ENCODE measurements at places on chromosomes 7 and 10. TPM values are rescaled to one million over a fixed set of nuclear protein-coding genes. Genes with fewer than 3 reads are reported as not detected.

The ACTR3C gene
- 30.2 TPM for total RNA-seq

The WDR86 gene
- 57.0 TPM for total RNA-seq

The UCMA gene
- not detected for total RNA-seq

The TLX1 gene
- total RNA-seq, result not detected

The ITIH5 gene
- total RNA-seq, result 18.7 TPM

The GPR26 gene
- not detected for total RNA-seq

The CD36 gene
- total RNA-seq, result 2,026 TPM

The CFAP70 gene
- 9.2 TPM for total RNA-seq

The KLF14 gene
- total RNA-seq, result 0.15 TPM

The SPDYE1 gene
- not detected for total RNA-seq

The MMD2 gene
- not detected for total RNA-seq

The GATA3 gene
- total RNA-seq, result 36.4 TPM

The LHFPL3 gene
- not detected for total RNA-seq

The PRF1 gene
- 4.3 TPM for total RNA-seq

The SEMA3E gene
- 4.3 TPM for total RNA-seq

The GPR37 gene
- 0.32 TPM for total RNA-seq

The FAM25G gene
- not detected for total RNA-seq

The LIPJ gene
- total RNA-seq, result 0.32 TPM

The AS3MT gene
- 3.7 TPM for total RNA-seq

The CFTR gene
- total RNA-seq, result 1.3 TPM

The SYT15B gene
- total RNA-seq, result 0.73 TPM

The MMP21 gene
- not detected for total RNA-seq

The PRR15 gene
- total RNA-seq, result 11.8 TPM

The ITPRID1 gene
- total RNA-seq, result 2.6 TPM

The EBF3 gene
- total RNA-seq, result 28.0 TPM

The PWWP2B gene
- 10.7 TPM for total RNA-seq

The OR6V1 gene
- not detected for total RNA-seq

The SLC13A1 gene
- not detected for total RNA-seq

Measured in breast epithelium (tissue), 4 donors.